Activated CD8-positive, alpha-beta T cell treated with anti-CD3 and anti-CD28 coated beads for 36 hours (primary cell): ENCODE measurements at places on chromosomes 4 and X.

- H3K4me1 ChIP-seq = no peaks in the 10 kb centered on the region
- no peaks in the 10 kb centered on the region for H3K27me3 ChIP-seq
- no peak for DNase-seq
- no peak overlapping the region for H3K4me3 ChIP-seq
- H3K36me3 ChIP-seq = peaks cover 19% of the 10 kb centered on the region
- H3K27ac ChIP-seq = no peak overlapping the region
Measured at GRCh38 chr4:186227744-186228513, 622 bp downstream of the KLKB1 start.

DNA sequence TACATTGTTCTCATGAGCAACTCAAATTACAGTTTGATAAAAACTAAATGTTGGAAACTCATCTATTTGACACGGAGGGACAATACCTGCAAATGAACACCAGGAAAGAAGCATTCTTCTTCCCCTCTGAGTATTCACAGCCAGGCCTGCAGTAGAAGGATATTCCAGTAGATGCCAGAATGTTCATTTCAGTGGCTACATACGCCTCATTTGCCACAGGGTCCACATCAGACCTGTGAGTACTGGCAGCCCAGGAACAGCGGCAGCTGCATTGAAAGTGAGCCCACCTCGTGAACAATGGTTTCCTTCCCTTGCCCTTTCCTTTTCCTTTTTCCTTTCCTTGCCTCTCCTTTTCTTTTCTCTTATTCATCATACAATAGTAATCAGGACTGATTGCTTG is 81.1 kb upstream of the NEIL3 start:
- peak overlapping the region; percentile 60 for H3K4me3 ChIP-seq
- peaks cover 2% of the 10 kb centered on the region for H3K27me3 ChIP-seq
- no peaks in the 10 kb centered on the region for H3K36me3 ChIP-seq
- no peak overlapping the region for H3K27ac ChIP-seq
- DNase-seq = no peak

DNA sequence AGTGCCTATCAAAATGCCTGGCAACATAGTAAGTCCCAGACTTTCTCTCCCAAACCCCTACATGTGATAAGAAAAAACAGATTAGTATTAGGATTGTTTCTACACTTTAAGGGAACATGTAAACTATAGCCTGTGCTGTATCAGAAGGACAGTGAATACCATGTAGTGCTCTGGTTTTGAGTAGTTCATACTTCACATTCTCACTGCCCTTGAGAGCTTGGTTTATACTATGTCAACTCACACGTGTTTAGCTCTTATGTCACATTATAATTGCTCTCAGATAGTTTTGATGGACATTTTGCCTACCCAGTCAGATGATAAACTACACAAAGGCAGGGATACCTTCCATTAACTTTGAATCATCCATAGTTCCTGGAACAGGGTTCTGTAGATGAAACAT is 58.0 kb upstream of the PGRMC2 start:
- H3K36me3 ChIP-seq = peaks cover 6% of the 10 kb centered on the region
- H3K27ac ChIP-seq = no peak overlapping the region
- no peak overlapping the region for H3K4me3 ChIP-seq
- no peaks in the 10 kb centered on the region for H3K27me3 ChIP-seq

DNA sequence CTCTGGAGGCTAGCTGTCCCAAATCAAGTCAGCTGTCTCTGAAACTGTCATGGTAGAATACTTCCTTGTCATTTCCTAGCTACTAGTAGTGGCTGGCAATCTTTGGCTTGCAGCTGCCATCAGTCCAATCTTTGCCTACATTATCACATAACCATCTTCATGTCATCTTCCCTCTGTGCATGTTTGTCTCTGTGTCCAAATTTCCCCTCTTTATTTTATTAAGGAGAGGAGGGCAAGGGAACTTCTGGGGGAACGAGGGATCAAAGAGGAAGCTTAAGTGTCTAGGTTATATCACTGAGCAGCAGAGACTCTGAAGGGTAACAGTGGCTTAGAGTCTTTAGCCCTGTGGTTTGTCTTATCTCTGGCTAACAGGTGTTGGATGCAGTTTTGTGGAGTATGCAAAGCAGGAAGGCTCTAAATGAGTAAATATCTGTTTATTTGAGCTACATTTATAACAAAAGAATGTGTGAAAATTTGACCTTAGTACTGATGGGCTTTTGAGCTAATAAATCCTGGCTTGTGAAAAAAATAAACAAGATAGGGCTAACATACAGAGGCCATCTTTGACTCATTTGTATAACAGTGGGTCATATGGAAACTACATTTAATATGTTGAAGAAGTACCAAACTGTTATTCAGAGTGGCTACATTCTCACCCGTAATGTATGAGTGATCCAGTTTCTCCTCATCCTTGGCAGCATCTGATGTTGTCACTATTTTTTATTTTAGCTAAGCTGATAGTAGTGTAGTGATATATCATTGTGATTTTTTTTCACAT is 49.4 kb upstream of the ENOX2 start:
- DNase-seq = no peak
- no peaks in the 10 kb centered on the region for H3K4me1 ChIP-seq
- peaks cover 7% of the 10 kb centered on the region for H3K27me3 ChIP-seq
- H3K4me3 ChIP-seq = no peak overlapping the region
- no peak overlapping the region for H3K27ac ChIP-seq

DNA sequence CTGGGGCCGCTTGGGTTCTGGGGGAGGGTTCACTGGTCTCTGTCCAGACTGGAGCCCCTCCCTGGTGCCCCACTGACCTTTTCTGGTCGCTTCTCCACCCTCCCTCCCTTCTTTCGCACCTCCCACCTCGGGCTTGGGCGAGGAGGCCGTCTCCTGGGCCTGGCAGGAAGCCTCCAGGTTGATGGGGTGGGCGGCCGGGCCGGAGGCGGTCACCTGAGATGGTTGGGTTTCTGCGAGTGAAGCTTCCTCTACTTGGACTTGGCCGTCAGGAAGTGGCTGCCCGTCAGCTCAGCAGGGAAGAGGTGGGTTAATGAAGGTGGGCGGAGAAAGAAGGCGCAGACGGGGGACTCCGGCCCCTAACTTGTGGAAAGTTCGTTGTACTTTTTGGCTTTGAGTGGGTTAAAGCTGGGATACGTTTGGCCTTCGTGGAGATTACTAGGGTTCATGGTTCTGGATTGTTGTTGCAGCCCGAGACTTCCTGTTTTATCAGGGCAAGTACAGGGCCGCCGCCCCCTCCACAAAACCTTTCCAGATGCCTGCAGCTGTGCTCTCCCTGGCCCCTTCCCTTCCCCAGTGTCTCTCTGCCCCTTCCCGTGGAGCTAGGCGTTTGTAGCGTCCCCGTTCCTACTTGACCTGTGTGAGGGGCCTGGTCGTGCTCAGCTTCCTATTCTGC is 1.2 kb downstream of the AKAP17A start:
- peak overlapping the region; percentile 96 for H3K4me3 ChIP-seq
- no peaks in the 10 kb centered on the region for H3K27me3 ChIP-seq
- H3K27ac ChIP-seq = peak overlapping the region; percentile 93
- DNase-seq = peak; percentile 60
- peaks cover 31% of the 10 kb centered on the region for H3K4me1 ChIP-seq

DNA sequence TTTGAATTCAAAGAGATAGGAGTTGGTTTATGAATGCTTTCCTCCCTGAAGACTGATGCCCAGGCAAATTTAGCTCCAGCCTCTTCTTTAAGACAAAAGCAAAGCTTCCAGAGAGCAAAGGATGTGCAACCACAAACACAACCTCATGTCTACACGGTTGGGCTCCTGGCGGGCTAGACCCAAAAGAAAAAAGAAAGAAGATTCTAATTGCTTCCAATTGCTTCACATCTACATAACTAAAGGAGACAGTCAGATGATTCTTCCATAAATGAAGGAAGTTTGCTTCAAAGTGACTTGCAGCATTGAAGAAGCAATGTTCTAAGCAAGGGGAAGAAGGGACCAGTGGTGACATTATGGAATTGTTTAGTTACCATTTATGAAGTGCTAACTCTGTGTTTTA is 1603.0 kb upstream of the TENM3 start:
- no peak overlapping the region for H3K4me3 ChIP-seq
- H3K4me1 ChIP-seq = peaks cover 3% of the 10 kb centered on the region
- H3K27ac ChIP-seq = no peak overlapping the region
- no peak for DNase-seq
- no peaks in the 10 kb centered on the region for H3K36me3 ChIP-seq

- no peak for DNase-seq
- no peaks in the 10 kb centered on the region for H3K4me1 ChIP-seq
- H3K4me3 ChIP-seq = no peak overlapping the region
- H3K27ac ChIP-seq = no peak overlapping the region
- no peaks in the 10 kb centered on the region for H3K27me3 ChIP-seq
- H3K36me3 ChIP-seq = no peaks in the 10 kb centered on the region
Measured at GRCh38 chr4:97500423-97500822, 642.9 kb downstream of the STPG2 start.

GRCh38 chr4:154084864-154085263 is 296.0 kb upstream of the SFRP2 start:
- H3K27ac ChIP-seq = no peak overlapping the region
- no peaks in the 10 kb centered on the region for H3K36me3 ChIP-seq
- H3K4me3 ChIP-seq = no peak overlapping the region
- H3K4me1 ChIP-seq = no peaks in the 10 kb centered on the region

- DNase-seq = no peak
- H3K4me3 ChIP-seq = no peak overlapping the region
- no peaks in the 10 kb centered on the region for H3K36me3 ChIP-seq
- H3K27ac ChIP-seq = no peak overlapping the region
- no peaks in the 10 kb centered on the region for H3K4me1 ChIP-seq
- H3K27me3 ChIP-seq = no peaks in the 10 kb centered on the region
Measured at GRCh38 chr4:125421547-125421946, 106.8 kb downstream of the FAT4 start.

DNA sequence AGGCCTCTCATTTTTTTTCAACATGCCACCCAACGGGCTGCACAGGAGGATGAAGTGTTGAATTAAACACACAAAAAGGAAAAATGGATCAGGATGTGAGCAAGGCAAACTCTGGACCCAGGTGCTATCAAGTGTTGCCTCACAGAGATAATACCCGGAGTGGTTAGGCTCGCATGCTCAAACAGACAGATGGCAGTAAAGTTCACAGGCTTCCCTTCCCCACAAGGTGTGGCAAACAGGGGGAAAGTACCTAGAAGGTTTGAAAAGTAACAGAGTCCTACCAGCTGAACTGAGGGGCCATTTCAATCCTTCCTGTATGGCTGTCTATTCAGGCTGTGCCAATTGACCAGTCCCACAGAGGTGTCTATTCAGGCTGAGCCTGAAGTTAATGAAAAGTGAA is 123.9 kb upstream of the GC start:
- no peak overlapping the region for H3K4me3 ChIP-seq
- H3K27ac ChIP-seq = no peak overlapping the region
- no peaks in the 10 kb centered on the region for H3K4me1 ChIP-seq

- no peak overlapping the region for H3K4me3 ChIP-seq
- H3K4me1 ChIP-seq = peaks cover 20% of the 10 kb centered on the region
- no peak for DNase-seq
- peaks cover 4% of the 10 kb centered on the region for H3K36me3 ChIP-seq
- H3K27me3 ChIP-seq = no peaks in the 10 kb centered on the region
Measured at GRCh38 chrX:7074148-7074907, 73.2 kb upstream of the STS start.

- no peaks in the 10 kb centered on the region for H3K27me3 ChIP-seq
- no peaks in the 10 kb centered on the region for H3K4me1 ChIP-seq
- no peak for DNase-seq
- H3K36me3 ChIP-seq = no peaks in the 10 kb centered on the region
- no peak overlapping the region for H3K27ac ChIP-seq
- H3K4me3 ChIP-seq = no peak overlapping the region
Measured at GRCh38 chrX:118178450-118178849, 61.8 kb upstream of the KLHL13 start.

DNA sequence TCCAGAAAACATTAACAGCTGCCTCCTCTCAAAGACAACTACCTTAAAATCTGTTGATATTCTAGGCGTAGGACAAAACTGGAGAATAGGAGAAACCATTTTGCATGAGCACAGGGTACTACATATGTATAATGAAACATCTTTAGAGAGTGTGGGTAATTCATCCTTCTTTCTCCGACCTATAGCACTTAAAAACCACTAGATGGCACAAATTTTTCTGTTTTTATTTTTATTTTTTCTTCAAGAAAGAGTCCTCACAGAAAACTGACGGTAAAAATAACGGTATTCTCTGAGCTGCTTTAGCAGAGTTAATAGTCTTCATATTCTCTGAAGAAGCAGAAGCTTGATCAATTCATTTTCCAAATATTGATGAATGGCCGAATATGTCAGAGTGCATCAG is 14.6 kb downstream of the SMIM31 start:
- no peak for DNase-seq
- H3K27me3 ChIP-seq = peaks cover 14% of the 10 kb centered on the region
- H3K36me3 ChIP-seq = no peaks in the 10 kb centered on the region

GRCh38 chr4:41181037-41181436 is 33.3 kb downstream of the APBB2 start:
- no peak for DNase-seq
- H3K27me3 ChIP-seq = peaks cover 16% of the 10 kb centered on the region
- no peak overlapping the region for H3K4me3 ChIP-seq
- no peaks in the 10 kb centered on the region for H3K4me1 ChIP-seq
- H3K36me3 ChIP-seq = no peaks in the 10 kb centered on the region

GRCh38 chr4:180769791-180770190 is 1473.4 kb upstream of the TENM3 start:
- no peak overlapping the region for H3K4me3 ChIP-seq
- H3K4me1 ChIP-seq = no peaks in the 10 kb centered on the region
- no peaks in the 10 kb centered on the region for H3K27me3 ChIP-seq
- H3K36me3 ChIP-seq = no peaks in the 10 kb centered on the region
- DNase-seq = no peak

- H3K36me3 ChIP-seq = no peaks in the 10 kb centered on the region
- H3K27me3 ChIP-seq = no peaks in the 10 kb centered on the region
- no peak overlapping the region for H3K4me3 ChIP-seq
- H3K27ac ChIP-seq = no peak overlapping the region
- peak; percentile 15 for DNase-seq
Measured at GRCh38 chr4:139876337-139876941, 210.8 kb downstream of the MGST2 start.

- H3K4me3 ChIP-seq = no peak overlapping the region
- DNase-seq = no peak
- H3K4me1 ChIP-seq = no peaks in the 10 kb centered on the region
- H3K27me3 ChIP-seq = no peaks in the 10 kb centered on the region
- H3K36me3 ChIP-seq = no peaks in the 10 kb centered on the region
Measured at GRCh38 chrX:74438764-74439163, 17.5 kb downstream of the SLC16A2 start.
